Stimulated activated CD4-positive, alpha-beta T cell treated with anti-CD3 and anti-CD28 coated beads, Interleukin-15, amount 100 ng/mL, for 24 hours (primary cell): ENCODE measurements at places on chromosomes 4 and X.

DNA sequence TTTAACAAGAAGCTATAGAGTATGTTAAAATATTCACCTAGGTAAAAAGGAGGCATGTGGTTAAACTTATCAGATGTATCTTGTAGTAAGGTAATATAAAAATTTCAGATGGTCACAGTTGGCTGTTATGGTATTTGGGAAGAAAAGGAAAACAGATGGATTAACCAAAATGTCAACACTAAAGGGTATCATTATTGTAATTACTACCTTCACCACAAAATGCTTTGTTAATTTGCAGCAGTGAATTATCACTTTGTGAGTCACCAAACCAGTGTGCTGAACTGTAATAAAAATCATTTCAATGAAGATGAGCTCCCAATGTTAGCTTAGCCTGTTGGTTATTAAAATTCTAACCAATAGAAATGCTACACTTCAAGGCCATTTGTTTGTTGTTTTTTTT lies 233.9 kb downstream of the RPA4 start:
- DNase-seq: no peak

DNA sequence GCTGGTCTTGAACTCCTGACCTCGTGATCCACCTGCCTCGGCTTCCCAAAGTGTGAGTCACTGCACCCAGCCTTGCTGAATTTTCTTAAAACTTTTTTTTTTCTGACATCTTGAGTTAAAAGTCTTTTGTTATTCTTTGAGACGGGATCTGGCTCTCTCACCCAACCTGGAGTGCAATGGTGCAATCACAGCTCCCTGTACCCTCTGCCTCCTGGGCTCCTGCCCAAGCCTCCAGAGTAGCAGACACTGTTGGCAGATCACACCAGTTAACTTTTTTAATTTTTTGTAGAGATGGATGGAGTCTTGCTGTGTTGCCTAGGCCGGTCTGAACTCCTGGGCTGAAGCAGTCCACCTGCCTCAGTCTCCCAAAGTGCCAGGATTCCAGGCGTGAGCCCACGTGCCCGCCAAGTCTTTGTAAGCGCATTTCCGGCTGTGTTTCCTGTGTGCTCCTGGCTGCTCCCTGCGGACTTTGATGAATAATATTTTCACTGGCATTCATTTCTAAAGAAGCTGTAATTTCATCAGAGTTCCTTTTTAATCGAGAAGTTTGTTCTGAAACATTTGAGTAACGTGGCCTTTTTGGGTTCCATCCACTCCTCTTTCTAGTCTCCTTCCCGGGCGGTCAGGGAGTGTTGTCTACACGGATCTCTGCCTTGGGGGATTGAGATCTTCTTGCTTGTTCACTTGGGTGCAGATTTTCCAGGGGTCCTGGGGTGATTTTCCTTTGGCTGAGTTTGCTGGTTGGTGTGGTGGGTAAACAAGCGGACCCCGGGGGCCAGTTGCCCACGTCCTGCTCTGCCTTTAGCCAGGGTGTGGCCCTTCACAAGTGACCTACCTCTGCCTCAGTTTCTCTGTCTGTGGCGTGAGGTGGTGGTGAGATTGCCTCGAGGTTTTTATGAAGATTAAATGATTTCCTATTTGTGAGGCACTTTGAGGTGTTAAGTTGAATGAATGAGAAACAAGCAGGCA lies 44.4 kb downstream of the PCGF3 start:
- no peak for DNase-seq

GRCh38 chrX:56231537-56232090 lies 542 bp upstream of the KLF8 start:
- no peak for DNase-seq

DNA sequence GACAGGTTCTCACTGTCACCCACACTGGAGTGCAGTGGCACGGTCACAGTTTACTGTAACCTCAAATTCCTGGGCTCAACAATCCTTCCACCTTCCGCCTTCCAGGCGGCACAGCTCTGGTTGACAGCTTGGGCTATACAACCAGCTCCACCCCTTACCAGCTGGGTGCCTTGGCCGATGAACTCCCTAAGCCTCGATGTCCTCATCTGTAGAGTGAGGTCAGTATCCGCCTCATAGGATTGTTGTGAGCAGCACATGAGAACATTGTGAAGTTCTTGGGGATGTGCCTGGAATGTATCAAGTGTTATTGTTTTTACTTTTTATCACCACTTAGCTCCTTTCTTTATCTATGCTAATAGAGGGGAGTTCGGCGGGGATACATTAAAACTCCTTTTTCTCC lies 23.3 kb downstream of the UCHL1 start:
- no peak for DNase-seq

GRCh38 chrX:9357518-9358114 lies 107.2 kb upstream of the TBL1X start:
- no peak for DNase-seq
